ENCODE measurements at places on chromosomes 7 and 10. TPM values are rescaled to one million over a fixed set of nuclear protein-coding genes. Genes with fewer than 3 reads are reported as not detected.

WNT2 gene
- 0.62 TPM for total RNA-seq

LIPM gene
- total RNA-seq, result not detected

DNA sequence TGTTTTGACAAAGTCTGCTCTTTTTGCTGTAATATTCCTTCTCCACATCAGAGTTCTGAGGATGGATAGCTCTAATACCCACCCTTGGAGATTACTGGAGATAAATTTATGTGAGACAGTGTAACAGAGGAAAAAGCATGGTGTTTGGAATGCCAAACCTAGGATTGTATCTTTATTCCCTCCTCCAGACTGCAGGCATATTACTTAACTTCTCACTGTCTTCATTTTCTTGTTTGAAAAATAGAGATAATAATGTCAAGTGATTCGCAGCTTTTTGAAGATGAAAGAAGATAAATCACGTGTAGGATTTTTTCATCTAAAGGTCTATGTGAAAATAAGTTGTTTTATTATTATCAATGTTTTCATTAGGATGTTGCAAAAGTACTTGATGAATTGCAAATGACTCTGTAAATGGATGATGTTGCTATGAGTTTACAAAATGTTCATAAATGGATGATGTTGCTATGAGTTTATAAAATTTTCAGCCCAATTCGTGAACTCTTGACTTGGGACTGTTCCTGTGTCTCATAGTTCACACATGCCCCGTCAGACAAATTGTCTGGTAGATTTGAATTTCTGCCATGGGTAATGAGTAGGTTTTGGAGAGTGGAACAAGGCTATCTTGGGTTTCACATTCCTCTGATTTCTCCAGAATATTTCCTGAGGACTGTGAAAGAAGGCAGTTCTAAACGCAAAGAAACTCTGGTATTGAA is 113.1 kb upstream of the IGFBP3 start:
- no peak for DNase-seq

GRCh38 chr7:66847879-66848790 is 72.9 kb upstream of the TMEM248 start:
- no peak for DNase-seq

DNA sequence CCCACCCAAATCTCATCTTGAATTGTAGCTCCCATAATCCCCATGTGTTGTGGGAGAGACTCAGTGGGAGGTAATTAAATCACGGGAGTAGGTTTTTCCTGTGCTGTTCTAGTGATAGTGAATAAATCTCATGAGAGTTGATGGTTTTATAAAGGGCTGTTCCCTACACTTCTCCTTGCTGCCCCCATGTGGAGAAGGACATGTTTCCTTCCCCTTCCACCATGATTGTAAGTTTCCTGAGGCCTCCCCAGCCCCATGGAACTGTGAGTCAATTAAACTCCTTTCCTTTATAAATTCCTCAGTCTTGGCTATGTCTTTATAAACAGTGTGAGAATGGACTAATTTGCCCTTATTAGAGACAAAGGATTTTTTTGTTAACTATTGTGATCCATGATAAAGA is 48.5 kb upstream of the MKX start:
- DNase-seq, result no peak

DNA sequence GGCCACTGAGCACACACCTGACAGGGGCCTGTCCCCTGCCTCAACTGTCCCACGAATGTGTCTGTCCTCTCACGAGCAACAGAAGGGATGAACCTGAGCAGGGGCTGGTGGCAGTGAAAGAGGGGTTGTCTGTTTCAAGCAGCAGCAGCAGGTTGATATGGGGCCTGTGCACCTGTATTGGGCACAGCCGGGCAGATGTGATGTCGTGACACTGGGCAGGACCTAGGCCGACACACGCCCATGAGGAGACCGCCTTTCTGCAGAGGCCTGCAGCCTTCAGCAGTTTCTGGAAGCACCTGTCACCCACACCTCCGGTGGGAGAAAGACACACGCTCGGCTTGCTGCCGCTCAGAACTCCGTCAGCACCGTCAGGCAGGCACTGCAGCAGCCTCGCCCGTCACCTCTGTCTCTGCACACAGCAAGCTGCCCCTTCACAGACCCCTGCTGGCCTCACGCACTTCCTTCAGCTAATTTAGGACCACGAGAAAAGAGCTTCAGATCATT is 48.5 kb downstream of the AMZ1 start:
- DNase-seq, result peak; percentile 68

DNA sequence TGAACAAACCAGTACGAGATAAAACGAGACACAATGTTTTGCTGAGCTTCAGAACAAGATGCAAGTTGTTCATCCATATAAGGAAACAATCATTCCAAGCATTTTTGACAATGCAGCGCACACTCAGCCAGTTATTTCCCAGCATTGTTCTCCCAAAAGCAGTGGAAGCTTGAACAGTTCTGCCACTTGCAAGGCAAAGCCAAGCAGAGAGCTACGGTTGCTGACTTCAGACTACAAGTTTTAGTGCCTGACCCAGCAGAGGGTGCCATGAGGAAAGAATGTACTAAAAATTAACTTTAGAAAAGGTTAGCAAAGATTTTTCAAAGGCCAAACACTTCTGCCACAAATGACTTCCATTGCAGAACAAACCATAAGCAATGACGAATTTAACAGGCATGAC is 152.5 kb downstream of the SLC25A13 start:
- no peak for DNase-seq

CYP3A5 gene
- not detected for total RNA-seq

DNA sequence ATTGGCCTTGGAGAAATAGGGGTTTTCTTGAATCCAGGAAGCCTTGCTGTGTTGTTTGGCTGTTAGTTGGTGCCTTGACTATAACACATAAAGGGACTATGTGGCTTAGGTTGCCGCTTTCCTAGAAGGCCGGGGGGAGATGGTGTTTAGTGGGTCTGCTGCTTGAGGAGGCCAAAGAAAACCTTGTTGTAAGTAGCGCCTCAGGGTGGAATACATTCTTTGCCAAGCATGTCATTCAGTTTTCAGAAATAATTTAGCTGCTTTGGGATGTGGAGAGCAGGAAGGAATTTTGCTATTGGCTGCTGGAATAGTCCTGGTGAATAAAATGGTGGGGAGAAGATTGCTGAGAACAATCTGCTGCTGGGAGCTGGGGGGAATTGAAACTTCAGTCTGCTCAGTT is 132.9 kb upstream of the WNT16 start:
- no peak for DNase-seq

GRCh38 chr10:129511758-129512157 is 44.7 kb downstream of the MGMT start:
- no peak for DNase-seq

DNA sequence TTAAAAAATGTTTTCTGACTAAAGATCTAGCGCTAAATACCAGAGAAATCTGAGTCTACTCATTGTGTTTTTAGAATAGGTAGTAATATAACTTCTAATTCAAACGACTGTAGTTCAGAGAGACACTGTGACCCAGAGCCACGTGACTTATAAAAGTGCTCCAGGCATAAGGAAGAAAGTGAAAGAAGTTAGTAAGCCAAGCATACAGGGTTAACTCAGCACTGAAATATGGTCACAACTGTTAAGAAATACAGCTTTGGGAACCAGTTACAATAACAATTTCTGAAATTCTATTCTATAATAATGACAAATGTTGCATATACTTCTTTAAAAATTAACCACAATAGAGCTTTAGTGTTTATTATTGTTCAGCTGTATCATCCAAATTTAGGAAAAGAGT is 119.1 kb downstream of the TFEC start:
- no peak for DNase-seq

- no peak for DNase-seq
These were observed 56.5 kb upstream of the PCGF5 start for GRCh38 chr10:91163869-91164474.

DNA sequence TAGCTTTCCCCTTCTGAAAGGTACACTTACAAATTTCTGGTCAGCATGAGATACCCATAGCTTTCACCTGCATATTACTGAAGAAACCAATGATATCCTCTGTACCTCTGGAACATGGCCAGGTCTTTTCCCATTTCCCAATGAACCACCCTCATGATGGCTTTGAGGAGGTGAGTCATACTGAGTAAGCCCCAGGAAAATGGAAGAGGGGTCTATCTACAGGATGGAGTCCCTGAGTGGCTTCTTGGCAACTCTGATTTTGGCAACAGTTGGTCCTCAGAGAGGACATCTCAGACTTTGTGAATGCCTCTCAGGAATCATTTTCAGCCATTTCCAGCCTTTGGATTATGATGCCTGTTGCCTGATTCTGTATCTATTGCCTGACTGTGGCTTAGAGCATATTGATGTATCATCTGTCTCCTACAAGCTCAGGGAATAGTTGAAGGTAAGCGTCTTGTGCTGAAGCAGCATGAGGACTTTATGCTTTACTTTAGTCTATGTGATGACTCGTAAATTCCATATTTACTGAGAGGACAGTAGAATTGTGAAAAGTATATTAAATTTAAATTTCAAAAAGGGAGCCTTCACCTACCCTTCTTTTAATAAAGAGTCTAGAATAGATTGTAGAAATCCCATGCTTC is 84.7 kb upstream of the DKK1 start:
- no peak for DNase-seq

DNA sequence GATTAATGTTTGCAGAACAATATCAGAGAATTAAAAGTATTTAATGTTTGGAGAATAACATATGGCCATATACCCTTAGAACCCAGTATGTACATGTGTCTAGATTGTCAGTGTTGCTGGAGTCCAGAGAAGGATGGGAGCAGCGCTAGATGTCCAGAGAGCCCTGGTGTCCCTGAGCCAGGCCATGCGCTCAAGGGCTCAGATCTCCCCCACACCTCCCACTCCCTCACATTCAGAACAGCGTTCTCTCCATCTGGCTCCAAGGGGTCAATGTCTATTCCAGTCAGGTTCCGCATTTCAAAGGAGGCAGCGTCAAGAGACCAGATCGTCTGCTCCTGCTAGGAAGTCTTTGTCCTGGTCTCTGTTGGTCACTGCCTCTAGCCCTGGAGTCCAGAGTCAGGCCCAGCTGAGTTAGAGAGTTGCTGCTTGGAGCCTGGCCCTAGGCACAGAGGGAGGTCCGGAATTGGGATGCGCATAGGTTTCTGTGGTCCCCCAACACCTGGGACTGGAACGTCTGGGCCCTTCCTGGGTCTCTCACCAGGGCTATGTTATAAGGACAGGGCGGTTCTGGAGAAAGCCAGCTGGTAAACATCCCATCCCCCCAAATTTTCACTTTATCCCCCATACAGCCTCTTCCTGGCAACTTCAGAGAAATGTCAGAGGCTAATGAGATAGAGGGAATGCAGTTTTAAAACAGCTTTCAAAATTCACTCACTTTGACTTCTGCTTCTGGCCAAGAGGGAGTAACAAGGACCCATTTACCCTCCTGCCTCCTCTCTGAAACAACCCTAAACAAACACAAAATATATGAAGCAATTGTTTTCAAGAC is 6.5 kb upstream of the WDR86 start:
- no peak for DNase-seq

PIP gene
- not detected for total RNA-seq

HMX2 gene
- total RNA-seq, result not detected

HOXA7 gene
- not detected for total RNA-seq

GRCh38 chr7:132577206-132578049 is 1.2 kb upstream of the PLXNA4 start:
- no peak for DNase-seq

DNA sequence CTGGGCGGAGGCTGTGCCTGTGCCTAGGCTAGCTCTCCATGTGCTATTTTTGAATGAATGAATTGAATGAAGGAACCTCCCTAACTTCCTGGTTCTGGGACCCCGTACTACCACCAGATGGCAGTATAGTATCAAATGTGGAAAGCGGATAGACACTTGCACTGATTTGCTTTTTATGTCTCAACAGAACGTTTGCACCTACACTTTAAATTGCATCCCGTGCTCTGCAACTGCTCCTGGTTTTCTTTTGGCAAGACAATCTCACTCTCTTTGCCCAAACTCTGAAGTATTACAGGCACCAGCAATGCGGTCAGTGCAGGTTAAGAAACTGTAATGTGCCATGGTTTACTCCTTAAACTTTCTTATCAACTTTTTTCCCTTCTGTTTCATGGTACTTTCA is 6.5 kb downstream of the FZD8 start:
- DNase-seq, result no peak

DNA sequence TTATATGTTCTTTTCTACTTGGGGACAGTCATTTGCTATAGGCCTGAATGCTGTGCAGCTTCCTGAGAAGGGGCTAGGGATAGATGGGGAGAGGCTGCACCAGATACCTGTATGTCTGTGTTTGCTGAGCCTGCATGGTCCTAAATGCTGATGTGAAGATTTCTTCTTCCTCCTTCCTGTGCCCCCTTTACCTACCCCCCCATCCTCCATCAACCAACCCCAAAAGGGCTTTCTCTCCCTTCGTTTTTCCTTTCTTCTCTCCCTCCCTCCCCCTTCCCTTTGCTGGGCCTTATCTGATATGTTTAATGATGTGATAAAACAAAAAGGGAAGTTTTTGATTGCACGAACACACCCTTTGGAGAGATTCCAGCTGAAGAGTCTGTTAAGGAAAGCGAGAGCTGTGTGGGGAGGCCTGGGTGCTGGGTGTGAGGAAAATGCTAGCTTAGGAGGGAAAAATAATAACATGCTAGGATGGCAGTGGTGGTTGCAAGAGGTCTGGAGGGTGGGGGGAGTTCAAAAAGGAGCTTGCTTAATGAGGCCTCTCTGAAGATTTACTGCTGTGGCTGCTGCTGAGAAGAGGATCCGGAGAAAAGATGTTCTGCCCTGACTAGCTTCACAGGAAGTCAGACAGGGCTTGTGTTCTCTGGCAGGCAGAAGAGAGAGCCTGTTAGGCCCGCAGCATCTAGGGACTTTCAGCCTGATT is 101.8 kb downstream of the SAMD9 start:
- DNase-seq, result no peak

- no peak for DNase-seq
These were observed 585 bp upstream of the POP7 start for GRCh38 chr7:100705320-100705752.

DNA sequence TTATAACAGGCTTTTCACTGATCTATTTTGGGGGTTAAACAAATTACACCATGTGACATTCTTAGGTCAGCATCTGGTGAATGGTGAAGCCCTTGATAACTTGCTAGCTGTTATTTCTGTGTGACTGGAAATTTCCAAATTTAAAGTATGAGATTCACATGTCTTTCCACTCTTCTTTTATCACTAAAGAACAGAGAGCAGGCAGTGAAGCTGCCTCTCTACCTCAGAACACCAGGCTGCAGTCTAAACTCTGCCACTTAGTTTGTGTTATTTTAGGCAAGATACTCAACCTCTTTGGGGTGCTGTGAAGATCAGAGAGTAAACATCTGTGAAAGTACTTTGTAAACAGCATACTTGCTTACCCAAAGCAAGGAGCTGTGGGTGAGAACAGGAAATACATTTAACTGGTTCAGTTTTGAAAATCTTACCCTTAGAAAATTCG is 15.5 kb upstream of the SP4 start:
- no peak for DNase-seq

DNA sequence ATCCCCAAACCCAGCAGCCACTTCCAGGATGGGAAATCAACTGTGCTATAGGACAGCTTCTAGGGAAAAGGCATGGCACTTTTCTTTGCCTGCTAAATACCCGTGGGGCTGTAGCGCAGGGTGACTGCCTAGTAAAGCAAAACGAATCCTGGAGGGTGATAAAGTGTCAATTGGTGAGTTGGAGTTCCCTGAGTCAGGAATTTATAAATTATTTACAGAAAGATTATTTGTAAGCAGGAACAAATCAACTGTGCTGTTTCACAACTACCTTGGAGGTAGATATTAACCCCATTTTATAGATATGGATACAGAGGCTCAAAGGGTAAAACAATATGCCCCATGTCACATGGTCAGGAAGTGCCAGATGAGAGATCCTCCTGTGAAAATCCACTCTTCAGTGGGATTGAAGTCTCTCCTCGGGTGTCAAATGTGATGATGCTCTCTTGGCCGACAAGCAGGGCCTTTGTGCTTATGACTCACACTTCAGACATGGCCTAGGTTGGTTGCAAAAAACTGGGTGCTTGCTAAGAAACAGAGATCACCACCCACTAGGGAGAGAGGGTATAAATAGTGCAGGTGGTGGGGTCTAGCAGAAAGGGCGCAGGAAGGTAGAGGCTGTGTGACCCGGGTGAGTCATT is 383.2 kb upstream of the ZMIZ1 start:
- DNase-seq, result no peak
